GM19239 (cell line): ENCODE measurements at places on chromosomes 4 and X.

- DNase-seq = no peak
Observed at GRCh38 chr4:5858020-5858769, 34.7 kb downstream of the CRMP1 start.

GRCh38 chrX:15430584-15430983 lies 46.4 kb upstream of the VEGFD start:
- no peak for DNase-seq

GRCh38 chr4:2624782-2625530 lies 88.5 kb downstream of the FAM193A start:
- DNase-seq = no peak

GRCh38 chr4:19021617-19022016 lies 1000.1 kb upstream of the LCORL start:
- DNase-seq = no peak

GRCh38 chr4:120816296-120816965 lies 106.1 kb downstream of the PRDM5 start:
- no peak for DNase-seq

DNA sequence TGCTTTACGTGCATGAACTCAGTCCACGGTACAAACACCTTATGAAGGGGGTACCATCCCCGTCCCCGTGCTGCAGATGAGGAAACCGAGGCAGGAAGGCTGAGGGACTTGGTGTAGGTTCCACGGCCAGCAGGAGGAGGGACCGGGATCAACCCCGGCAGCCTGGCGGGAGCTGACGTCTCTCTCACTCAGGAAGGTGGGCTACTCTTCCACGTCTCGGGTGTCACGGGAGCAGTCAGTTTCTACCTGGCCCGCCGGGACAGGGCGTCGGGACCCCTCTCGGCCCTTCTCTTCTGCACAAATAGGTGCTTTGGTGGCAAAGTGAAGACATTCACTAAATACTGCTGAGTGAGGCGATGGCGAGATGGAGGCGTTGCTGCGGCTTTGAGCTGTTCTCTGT lies 53.3 kb downstream of the ACOX3 start:
- no peak for DNase-seq
